Activated naive CD4-positive, alpha-beta T cell treated with anti-CD3 and anti-CD28 coated beads, Interleukin-2, amount 10 ng/mL, durations not matched to agents 7 days and 5 days (primary cell): ENCODE measurements at places on chromosomes 13 and 19.

DNA sequence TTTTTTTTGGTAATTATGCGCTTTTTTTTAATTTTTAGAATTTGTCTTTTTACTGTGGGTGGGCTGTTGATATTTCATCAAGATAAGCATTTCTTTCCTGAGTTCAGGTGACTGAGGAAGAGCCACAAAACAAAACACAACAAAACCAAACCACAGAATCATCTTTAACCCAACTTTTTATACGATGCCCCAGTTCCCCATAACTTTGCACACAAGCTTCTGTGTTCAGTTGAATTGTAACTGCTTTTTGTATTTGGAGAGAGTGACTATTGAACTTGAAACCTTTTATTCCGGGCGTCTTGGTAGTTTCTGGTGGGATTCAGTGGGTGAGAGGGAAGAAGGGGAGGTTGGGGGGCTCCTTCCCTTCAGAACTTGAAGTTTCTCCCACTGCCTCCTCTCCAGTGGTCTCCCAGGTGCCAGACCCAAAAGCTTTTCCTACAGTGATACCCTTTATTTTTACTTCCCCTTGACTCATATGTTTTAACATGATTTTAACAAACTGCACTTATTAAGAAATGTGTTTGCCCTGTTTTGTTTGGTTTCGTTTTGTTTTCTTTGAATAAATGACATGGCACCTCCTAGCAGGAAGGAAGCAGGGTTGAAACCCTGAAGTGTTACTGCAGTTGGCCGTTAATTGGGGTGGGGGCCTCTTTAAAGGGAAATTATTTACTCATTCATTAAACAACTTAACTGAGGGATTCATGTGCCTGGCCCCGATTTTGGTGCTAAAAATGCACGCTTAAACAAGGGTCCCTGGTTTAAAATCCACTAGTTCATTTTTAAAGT lies 2.7 kb upstream of the CCDC97 start:
- DNase-seq, result peak; percentile 48

- DNase-seq, result no peak
Observed at GRCh38 chr19:48568345-48568886, 16.4 kb downstream of the SULT2B1 start.

GRCh38 chr19:47230054-47230920 lies 712 bp downstream of the BBC3 start:
- peak; percentile 87 for DNase-seq

DNA sequence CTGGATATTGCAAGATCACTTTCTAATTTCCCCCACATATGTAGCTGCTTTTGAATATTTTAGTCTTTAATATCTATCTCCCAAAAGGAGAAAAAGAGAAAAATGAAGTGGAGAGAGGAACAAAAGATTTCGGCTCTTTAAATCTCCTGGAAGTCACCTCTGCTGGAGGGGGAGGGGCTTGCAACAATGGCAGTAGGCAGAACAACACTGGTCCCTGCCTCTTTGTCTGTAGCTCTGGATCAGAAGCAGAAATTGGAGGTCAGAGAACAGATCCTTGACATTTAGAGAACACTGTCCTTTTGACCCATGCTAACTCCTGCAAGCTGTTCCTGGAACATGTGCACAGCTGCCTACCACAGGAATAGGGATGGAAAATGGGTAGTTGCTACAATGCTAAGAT lies 86.7 kb upstream of the GPR12 start:
- DNase-seq, result no peak
